DND-41 (cell line): ENCODE measurements at places on chromosomes 4 and X.

GRCh38 chr4:67779631-67780030, 25.4 kb upstream of the GNRHR start:
- H3K36me3 ChIP-seq = no peaks in the 10 kb centered on the region
- no peak overlapping the region for H3K4me3 ChIP-seq
- no peak overlapping the region for H3K27ac ChIP-seq
- DNase-seq = no peak
- no peaks in the 10 kb centered on the region for H3K4me1 ChIP-seq

DNA sequence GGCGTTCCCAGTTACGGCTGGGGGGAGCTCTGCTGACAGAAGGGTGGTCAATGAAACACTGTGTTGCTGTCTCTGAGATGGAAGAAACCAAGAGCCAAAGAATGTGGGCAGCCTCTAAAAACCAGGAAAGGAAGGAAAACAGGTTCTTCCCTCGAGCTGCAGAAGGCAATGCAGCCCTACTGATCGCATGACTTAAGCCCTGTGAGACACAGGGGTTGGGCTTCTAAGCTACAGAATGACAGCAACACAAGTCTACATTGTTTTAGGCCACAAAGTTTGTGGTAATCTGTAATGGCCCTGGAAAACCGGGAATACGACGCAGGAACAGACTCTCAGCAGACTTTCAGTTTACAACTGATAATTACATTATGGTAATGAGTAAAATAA, 38.2 kb upstream of the MTNR1A start:
- no peak overlapping the region for H3K27ac ChIP-seq
- no peaks in the 10 kb centered on the region for H3K4me1 ChIP-seq
- no peak overlapping the region for H3K4me3 ChIP-seq
- DNase-seq = no peak
- H3K27me3 ChIP-seq = no peaks in the 10 kb centered on the region

- H3K27ac ChIP-seq = no peak overlapping the region
- DNase-seq = no peak
- no peak overlapping the region for H3K4me3 ChIP-seq
- peaks cover 5% of the 10 kb centered on the region; the same call in 1 of the 2 replicates for H3K4me1 ChIP-seq
These were observed 7.5 kb downstream of the AMER1 start for GRCh38 chrX:64198036-64198435.

GRCh38 chr4:92382128-92382527, 78.4 kb downstream of the GRID2 start:
- no peak for DNase-seq
- H3K27ac ChIP-seq = no peak overlapping the region
- no peaks in the 10 kb centered on the region for H3K27me3 ChIP-seq
- no peaks in the 10 kb centered on the region for H3K36me3 ChIP-seq
- no peak overlapping the region for H3K4me3 ChIP-seq
- no peaks in the 10 kb centered on the region for H3K4me1 ChIP-seq

- H3K27ac ChIP-seq = no peak overlapping the region
- no peaks in the 10 kb centered on the region for H3K36me3 ChIP-seq
- H3K27me3 ChIP-seq = no peaks in the 10 kb centered on the region
These were observed 144.4 kb downstream of the NHS start for GRCh38 chrX:17519358-17519757.

GRCh38 chr4:3335982-3336381, 43.2 kb downstream of the RGS12 start:
- no peak overlapping the region for H3K27ac ChIP-seq
- no peaks in the 10 kb centered on the region for H3K36me3 ChIP-seq

- no peaks in the 10 kb centered on the region for H3K36me3 ChIP-seq
- H3K4me1 ChIP-seq = no peaks in the 10 kb centered on the region
- no peak overlapping the region for H3K4me3 ChIP-seq
- H3K27ac ChIP-seq = no peak overlapping the region
- H3K27me3 ChIP-seq = no peaks in the 10 kb centered on the region
These were observed 201.8 kb upstream of the GK2 start for GRCh38 chr4:79609817-79610216.

- no peak for DNase-seq
- H3K36me3 ChIP-seq = 0 out of 2 replicates have a peak, but pooled peaks cover 2% of the 10 kb centered on the region
- no peak overlapping the region for H3K4me3 ChIP-seq
- H3K4me1 ChIP-seq = peaks cover 28% of the 10 kb centered on the region
These were observed 1.8 kb upstream of the PRPS1 start for GRCh38 chrX:107626481-107626880.

- H3K27ac ChIP-seq = no peak overlapping the region; the same call in 1 of the 2 replicates
- no peak overlapping the region for H3K4me3 ChIP-seq
- peak; percentile 31 for DNase-seq
- H3K36me3 ChIP-seq = no peaks in the 10 kb centered on the region
These were observed 11.8 kb upstream of the PGK1 start for GRCh38 chrX:78092296-78092695.

DNA sequence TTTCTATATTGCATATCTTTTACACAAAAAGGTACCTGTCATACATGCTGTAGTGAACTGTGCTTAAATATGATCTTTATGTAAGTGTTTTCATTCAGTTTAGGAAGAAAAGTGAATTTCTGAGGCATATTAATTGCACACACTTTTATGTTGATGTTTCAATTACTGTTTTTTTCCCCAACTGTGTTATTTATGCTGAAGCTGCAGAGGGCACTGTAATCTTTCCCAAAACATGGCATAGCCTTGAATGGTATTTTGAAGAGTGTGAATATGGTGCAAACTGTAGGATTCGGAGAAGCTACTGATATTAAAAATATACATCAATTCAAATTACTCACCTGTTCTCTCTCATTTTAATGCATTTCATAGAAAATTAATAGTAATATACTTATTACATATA, 6.0 kb upstream of the CENPE start:
- H3K36me3 ChIP-seq = no peaks in the 10 kb centered on the region
- no peak overlapping the region for H3K27ac ChIP-seq
- H3K4me3 ChIP-seq = no peak overlapping the region
- peaks cover 4% of the 10 kb centered on the region for H3K4me1 ChIP-seq

- H3K27ac ChIP-seq = peak overlapping the region; percentile 4; the same call in 1 of the 2 replicates
- peaks cover 14% of the 10 kb centered on the region for H3K4me1 ChIP-seq
- no peak overlapping the region for H3K4me3 ChIP-seq
- no peaks in the 10 kb centered on the region for H3K27me3 ChIP-seq
- no peaks in the 10 kb centered on the region for H3K36me3 ChIP-seq
- peak; percentile 71 for DNase-seq
These were observed 1.2 kb downstream of the PNPLA4 start for GRCh38 chrX:7925867-7926472.

DNA sequence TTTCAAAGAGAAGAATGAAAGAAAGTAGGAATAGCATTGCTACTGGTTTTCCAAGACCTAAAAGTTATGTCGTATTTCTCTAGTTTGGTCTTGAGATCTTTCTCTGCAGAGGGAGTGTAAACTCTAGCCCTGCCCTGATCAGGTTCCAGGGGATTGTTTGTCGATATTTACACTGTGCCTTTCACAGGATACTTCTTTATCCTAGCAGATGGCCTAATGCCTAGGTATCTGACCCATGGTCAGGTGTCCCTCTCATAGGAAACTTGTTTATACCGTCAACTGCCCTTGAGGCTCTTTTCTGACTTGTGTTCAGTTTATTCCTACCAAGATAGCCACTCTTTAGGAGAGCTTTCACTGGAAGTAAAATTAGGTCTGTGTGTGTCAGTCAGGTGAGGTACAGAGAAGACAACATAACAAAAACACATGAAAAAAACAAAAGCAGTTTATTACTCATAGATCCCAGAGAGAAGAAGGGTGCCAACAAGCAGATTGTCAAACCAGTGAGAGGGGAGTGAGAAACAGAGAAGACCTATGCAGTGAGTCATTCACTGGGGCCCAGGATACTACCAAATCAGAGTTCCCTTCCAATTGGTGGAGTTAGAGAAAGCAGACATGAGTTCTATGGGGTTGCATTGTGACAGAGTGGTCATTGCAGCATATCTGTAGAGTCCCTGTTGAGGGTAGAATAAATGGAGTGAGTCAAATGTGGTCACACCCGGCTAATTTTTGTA, 40.6 kb upstream of the THOC2 start:
- H3K27ac ChIP-seq = no peak overlapping the region
- H3K4me1 ChIP-seq = no peaks in the 10 kb centered on the region

- no peak overlapping the region for H3K4me3 ChIP-seq
- H3K27me3 ChIP-seq = no peaks in the 10 kb centered on the region
- H3K36me3 ChIP-seq = no peaks in the 10 kb centered on the region
- no peak for DNase-seq
- H3K27ac ChIP-seq = no peak overlapping the region
These were observed 5.5 kb downstream of the PNMA3 start for GRCh38 chrX:153061732-153062131.

- H3K4me1 ChIP-seq = peaks cover 5% of the 10 kb centered on the region; the same call in 1 of the 2 replicates
- no peak for DNase-seq
These were observed 4.3 kb upstream of the SH3BP2 start for GRCh38 chr4:2788532-2789103.

- no peak overlapping the region for H3K27ac ChIP-seq
- H3K4me3 ChIP-seq = no peak overlapping the region
- no peaks in the 10 kb centered on the region for H3K4me1 ChIP-seq
- no peaks in the 10 kb centered on the region for H3K27me3 ChIP-seq
These were observed 28.0 kb upstream of the AFAP1 start for GRCh38 chr4:7967501-7968261.

DNA sequence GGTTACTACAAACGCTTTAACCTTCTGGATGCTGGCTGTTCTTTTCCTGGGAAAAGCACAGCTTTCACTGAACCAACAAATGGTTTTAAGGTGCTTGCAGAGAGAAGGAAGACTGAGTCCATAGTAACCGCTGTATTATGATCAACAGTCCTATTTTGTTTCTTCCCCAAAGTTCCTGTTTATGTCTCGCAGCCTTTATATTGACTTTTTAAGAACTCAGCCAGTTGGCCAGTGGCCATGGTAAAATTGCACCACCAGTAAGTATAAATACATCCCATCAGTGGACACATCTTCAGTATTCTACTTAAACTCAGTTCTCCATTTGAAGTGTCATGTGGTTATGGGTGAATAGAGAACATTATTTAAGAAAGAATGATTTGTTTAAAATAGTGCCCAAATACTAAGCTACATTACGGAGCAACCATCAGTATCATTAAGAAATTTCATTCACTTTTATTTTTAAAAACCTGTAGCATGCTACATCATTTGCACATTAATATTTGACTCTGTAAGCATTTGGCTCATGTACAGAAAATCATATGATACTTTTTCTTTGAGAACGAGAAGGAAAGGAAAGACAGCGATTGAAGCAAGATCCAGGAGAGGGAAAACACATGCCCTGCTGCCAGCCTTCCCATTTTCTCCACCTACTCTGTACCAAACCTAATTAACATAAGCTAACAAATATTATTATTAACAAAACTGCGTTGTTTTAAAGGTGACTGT, 287.0 kb downstream of the ARHGAP24 start:
- no peak overlapping the region for H3K27ac ChIP-seq
- no peaks in the 10 kb centered on the region for H3K27me3 ChIP-seq
- H3K4me3 ChIP-seq = no peak overlapping the region
- no peaks in the 10 kb centered on the region for H3K36me3 ChIP-seq

- H3K4me1 ChIP-seq = no peaks in the 10 kb centered on the region
- H3K27me3 ChIP-seq = no peaks in the 10 kb centered on the region
- no peaks in the 10 kb centered on the region for H3K36me3 ChIP-seq
- no peak for DNase-seq
These were observed 143.2 kb upstream of the DGKK start for GRCh38 chrX:50613846-50614245.

- no peak for DNase-seq
- H3K4me3 ChIP-seq = no peak overlapping the region
- H3K27ac ChIP-seq = no peak overlapping the region
- no peaks in the 10 kb centered on the region for H3K4me1 ChIP-seq
- no peaks in the 10 kb centered on the region for H3K27me3 ChIP-seq
These were observed 668.1 kb upstream of the CPEB2 start for GRCh38 chr4:14334166-14334565.

DNA sequence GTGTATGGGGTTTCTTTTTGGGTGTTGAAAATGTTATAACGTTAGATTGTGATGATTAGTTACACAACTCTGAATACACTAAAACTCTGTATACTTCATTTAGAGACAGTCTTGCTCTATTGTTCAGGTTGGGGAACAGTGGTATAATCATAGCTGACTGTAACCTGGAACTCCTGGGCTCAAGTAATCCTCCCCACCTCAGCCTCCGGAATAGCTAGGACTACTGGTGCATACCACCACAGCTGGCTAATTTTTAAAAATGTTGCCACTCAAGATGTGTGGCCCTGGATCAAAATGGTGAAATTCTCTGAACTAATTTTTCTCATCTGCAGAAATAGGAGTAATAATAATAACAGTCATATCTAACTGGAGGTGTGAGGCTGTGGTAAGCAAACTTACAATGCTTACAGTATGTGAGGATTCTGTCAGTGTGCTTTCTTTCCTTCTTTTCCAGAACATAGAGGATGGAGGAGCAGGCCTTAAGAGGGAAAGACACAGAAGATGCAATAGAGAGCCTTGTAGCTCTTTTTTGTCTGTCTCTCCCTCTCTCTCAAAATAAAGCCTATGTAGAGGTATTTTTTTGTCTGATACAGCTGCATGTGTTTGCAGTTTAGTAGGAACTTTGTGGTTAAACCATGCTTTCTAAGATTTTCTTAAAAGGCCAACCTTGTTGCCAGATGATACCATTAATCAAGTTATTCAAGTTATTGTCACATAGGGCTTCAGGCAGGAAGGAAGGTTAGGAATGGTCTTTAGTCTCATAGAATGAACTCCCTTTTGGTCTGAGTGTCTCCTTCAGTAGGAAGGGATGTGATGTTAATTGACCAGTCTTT, 7.5 kb downstream of the ADD1 start:
- no peak overlapping the region for H3K4me3 ChIP-seq
- H3K27me3 ChIP-seq = no peaks in the 10 kb centered on the region
- 0 out of 2 replicates have a peak overlapping the region, but pooled peaks have one; percentile 6 for H3K27ac ChIP-seq

- H3K4me1 ChIP-seq = peaks cover 12% of the 10 kb centered on the region; the same call in 1 of the 2 replicates
- H3K4me3 ChIP-seq = no peak overlapping the region
- no peaks in the 10 kb centered on the region for H3K27me3 ChIP-seq
- DNase-seq = no peak
These were observed 107.2 kb downstream of the CENPC start for GRCh38 chr4:67437974-67438713.

DNA sequence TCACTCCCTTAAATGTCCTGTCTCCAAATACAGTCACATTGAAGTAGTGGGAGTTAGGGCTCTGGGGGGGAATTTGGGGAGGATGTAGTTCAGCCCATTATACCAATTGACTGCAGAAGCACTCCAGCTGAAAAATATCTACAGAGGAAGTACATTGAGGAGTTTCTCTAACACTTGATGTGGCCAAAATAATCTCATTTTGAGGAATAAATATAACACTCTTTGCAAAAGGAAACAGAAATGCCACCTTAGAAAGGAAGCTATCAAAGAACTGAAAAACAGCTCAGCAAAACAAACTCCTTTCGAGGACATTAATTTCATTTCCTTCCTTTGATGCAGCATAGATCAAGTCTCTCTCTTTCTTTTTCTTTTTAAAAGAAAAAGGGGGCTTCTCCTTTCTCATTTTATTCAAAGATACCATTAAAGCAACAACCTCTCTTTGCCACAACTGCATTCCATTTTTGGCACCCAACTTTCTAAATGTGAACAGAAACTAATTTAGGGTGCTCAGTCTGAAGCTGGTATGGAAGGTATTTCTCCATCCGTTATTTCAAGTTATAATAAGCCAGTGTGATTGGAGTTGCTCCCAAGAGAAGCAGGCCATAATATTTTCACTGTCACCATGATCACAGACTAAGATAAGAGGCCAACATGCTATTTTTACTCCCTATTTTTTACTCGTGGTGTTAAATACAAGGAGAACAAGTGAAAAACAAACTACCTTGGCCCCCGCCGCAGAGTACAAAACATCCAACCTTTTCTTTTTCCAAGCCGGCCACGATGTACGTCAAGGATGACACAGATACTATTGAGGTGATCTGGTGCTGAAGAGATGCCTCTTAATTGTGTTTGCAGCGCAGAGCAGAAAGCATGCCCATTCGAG, 230.4 kb upstream of the GATB start:
- H3K27ac ChIP-seq = peak overlapping the region; percentile 79
- no peaks in the 10 kb centered on the region for H3K36me3 ChIP-seq
- no peaks in the 10 kb centered on the region for H3K27me3 ChIP-seq
- no peak for DNase-seq
- H3K4me1 ChIP-seq = peaks cover 38% of the 10 kb centered on the region
